ENCODE measurements at places on chromosomes 2 and 18.

DNA sequence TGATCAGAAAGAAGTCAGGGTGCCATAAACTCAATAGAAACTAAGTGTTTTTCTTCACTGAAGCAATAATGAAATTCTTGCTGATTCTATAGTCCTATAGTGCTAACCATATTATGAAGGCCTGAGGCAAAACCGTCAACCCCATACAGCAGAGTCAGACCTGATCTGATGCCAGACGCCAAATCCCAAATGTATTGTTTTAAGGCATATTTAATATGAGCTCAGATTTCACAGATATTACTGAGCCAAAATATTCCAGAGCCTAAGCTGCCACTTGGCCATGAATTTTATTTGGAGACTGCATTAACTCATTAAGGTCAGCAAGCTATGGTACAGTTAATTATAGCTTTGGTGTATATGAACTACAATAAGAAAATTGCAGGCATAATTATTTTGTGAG is 53.4 kb downstream of the SCN1A start:
- DNase-seq, result no peak

DNA sequence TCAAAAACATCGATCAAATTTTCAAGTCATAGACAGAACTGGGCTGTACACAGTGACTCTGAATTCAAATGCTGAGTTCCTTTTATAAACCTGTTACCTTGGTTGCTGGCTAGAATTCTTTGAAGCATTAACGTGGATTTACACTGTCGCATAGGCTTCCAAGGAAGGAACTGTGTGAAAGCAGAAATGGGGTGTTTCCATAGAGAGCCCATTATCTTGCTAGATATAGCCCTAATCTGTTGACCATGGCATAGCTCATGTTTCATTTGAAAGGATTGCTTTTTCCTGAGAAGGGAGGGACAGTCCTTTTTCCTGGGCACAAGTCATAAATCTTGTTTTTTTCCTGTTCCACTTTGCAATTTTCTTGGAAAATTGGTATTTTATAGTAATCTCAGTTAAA is 73.8 kb upstream of the NEUROD1 start:
- no peak for DNase-seq

GRCh38 chr2:203543898-203544328 is 8.8 kb upstream of the RAPH1 start:
- no peak for DNase-seq

- no peak for DNase-seq
Measured at GRCh38 chr2:33494155-33494779, 17.8 kb downstream of the RASGRP3 start.
